CD4-positive, CD25-positive, alpha-beta regulatory T cell (primary cell): ENCODE measurements at places on chromosomes 1 and 21. TPM values are rescaled to one million over a fixed set of nuclear protein-coding genes. Genes with fewer than 3 reads are reported as not detected.

GRCh38 chr21:15446223-15446622 lies 283.6 kb upstream of the USP25 start:
- H3K4me1 ChIP-seq = no peaks in the 10 kb centered on the region
- H3K27me3 ChIP-seq = no peaks in the 10 kb centered on the region
- no peak overlapping the region for H3K27ac ChIP-seq
- H3K4me3 ChIP-seq = no peak overlapping the region
- no peak for DNase-seq

The CELA3A gene
- not detected for total RNA-seq

DNA sequence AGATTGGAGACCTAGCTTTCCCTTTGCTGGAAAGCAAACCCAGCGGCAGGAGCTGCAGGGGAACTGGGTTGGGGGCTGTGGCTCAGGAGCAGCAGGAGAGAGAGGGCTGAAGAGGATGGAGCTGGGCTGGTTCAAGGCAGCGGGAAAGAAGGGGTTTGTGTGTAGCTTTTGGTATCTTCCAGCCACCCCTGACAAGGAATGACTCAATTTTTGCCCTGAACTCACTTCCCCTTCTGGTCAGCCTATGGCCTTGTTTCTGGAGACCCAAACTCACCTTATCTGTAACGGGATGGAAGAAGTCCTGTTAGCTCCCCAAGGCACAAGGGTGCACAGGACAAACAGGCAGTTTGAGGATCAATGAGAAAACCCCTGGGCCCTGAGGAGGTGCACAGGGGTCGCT lies 13.1 kb downstream of the C1orf115 start:
- no peak for DNase-seq
- H3K36me3 ChIP-seq = no peaks in the 10 kb centered on the region
- no peaks in the 10 kb centered on the region for H3K27me3 ChIP-seq
- no peak overlapping the region for H3K27ac ChIP-seq
- no peak overlapping the region for H3K4me3 ChIP-seq

GRCh38 chr1:71653952-71654351 lies 573.1 kb upstream of the ZRANB2 start:
- H3K4me1 ChIP-seq = no peaks in the 10 kb centered on the region
- no peak overlapping the region for H3K27ac ChIP-seq
- DNase-seq = no peak
- H3K4me3 ChIP-seq = no peak overlapping the region
- no peaks in the 10 kb centered on the region for H3K36me3 ChIP-seq
- no peaks in the 10 kb centered on the region for H3K27me3 ChIP-seq

GRCh38 chr21:35658242-35658641 lies 402.1 kb downstream of the SETD4 start:
- no peak overlapping the region for H3K27ac ChIP-seq
- H3K4me3 ChIP-seq = no peak overlapping the region
- H3K4me1 ChIP-seq = no peaks in the 10 kb centered on the region
- peak; percentile 4 for DNase-seq
- no peaks in the 10 kb centered on the region for H3K36me3 ChIP-seq

The GPA33 gene
- 21.0 TPM for total RNA-seq

GRCh38 chr21:33587792-33588484 lies 546 bp downstream of the DONSON start:
- peak overlapping the region; percentile 72 for H3K27ac ChIP-seq
- H3K36me3 ChIP-seq = peaks cover 4% of the 10 kb centered on the region
- DNase-seq = peak; percentile 4
- no peaks in the 10 kb centered on the region for H3K27me3 ChIP-seq
- H3K4me3 ChIP-seq = peak overlapping the region; percentile 78

DNA sequence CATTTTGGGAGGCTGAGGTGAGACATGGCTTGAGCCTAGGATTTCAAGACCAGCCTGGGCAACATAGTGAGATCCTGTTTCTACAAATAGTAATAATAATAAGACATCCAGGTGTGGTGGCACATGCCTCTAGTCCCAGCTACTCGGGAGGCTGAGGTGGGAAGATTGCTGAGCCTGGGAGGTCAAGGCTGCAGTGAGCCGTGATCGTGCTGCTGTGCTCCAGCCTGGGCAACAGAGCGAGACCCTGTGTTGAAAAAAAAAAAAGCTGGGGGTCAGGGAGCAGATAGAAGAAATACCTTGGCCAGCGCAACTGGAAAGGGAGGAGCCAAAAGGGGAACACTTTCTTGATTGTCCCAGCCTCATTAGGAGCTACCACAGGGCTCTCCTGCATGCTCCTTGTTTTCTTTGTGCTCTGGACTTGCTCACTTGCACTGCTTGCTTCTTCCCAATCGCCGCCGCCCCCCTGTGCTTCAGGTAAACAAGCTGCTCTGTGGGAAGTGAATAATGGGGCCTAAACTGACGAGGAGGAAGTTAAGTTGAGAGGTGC lies 31.1 kb downstream of the PBX1 start:
- no peaks in the 10 kb centered on the region for H3K27me3 ChIP-seq
- H3K4me1 ChIP-seq = no peaks in the 10 kb centered on the region
- no peak overlapping the region for H3K27ac ChIP-seq

DNA sequence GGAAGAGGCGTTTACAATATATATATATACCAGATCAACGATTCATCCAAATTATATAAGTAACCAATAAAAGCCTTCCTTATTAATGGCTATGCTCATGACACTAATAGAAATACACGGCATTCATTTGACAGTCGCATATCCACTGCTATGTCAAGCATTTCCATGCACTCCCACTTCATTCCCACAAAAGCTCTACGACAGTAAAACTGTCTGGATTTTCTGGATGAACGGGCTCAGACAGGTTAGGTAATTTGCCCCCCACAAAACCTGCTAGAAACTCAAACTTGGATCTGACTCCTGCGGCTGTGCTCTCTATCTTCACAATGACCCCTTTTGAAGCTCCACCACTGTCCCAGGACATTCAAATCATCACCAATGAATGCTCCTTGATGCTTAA lies 11.4 kb downstream of the DNAJC11 start:
- H3K27me3 ChIP-seq = no peaks in the 10 kb centered on the region
- DNase-seq = no peak
- no peaks in the 10 kb centered on the region for H3K4me1 ChIP-seq
- H3K36me3 ChIP-seq = no peaks in the 10 kb centered on the region

GRCh38 chr1:165143437-165144065 lies 213.0 kb downstream of the LMX1A start:
- no peak overlapping the region for H3K27ac ChIP-seq
- no peaks in the 10 kb centered on the region for H3K4me1 ChIP-seq
- H3K4me3 ChIP-seq = no peak overlapping the region
- DNase-seq = peak; percentile 16

DNA sequence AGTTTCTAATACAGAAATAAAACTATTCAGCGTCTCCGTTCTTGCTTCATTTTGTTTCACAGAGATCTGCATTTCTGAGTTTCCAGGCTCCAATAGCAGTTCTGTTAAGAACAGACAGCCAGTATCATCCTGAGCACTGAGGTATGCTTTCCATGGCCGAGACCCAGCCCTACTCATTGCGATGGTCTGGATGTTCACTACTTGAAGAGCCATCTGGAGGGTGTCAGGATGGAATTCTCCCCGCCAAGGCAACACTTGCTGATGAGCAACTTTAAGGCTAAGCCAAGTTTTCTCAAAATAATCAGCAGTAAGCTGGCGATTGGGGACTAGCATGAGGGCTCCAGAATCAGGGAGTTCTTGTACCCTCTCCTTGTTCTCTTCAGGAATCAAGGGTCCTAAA lies 7.7 kb upstream of the BCL2L15 start:
- H3K27ac ChIP-seq = no peak overlapping the region
- no peak for DNase-seq
- no peaks in the 10 kb centered on the region for H3K4me1 ChIP-seq
- H3K27me3 ChIP-seq = no peaks in the 10 kb centered on the region
- no peak overlapping the region for H3K4me3 ChIP-seq

The IL24 gene
- not detected for total RNA-seq

DNA sequence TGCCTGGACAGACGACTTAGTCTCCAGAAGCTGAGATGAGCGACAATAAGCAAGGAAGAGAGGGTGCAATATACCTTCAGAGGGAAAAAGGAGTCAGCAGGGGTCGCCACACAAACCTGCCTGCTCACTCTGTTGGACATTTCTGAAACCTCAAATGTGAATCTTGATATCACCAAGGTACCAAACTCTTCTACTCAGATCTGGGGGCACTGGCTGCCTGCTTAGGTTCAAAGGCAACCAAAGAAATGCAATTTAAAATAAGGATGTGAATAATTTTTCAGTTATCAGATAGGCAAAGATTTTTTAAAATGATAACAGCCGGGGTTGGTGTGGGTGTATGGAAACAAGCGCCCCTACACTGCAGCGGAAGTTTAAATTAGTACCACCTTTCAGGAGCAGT lies 164.2 kb downstream of the HIVEP3 start:
- H3K4me3 ChIP-seq = no peak overlapping the region
- DNase-seq = no peak
- no peaks in the 10 kb centered on the region for H3K36me3 ChIP-seq
- no peak overlapping the region for H3K27ac ChIP-seq

- peaks cover 56% of the 10 kb centered on the region for H3K4me1 ChIP-seq
- DNase-seq = no peak
- H3K4me3 ChIP-seq = peak overlapping the region; percentile 19
- no peaks in the 10 kb centered on the region for H3K27me3 ChIP-seq
Observed at GRCh38 chr1:244447552-244447951, 4.2 kb downstream of the ADSS2 start.

GRCh38 chr1:16088996-16089395 lies 15.5 kb upstream of the FAM131C start:
- no peaks in the 10 kb centered on the region for H3K36me3 ChIP-seq
- DNase-seq = no peak
- H3K27ac ChIP-seq = no peak overlapping the region

- H3K27me3 ChIP-seq = peaks cover 17% of the 10 kb centered on the region
- H3K27ac ChIP-seq = no peak overlapping the region
- H3K36me3 ChIP-seq = no peaks in the 10 kb centered on the region
- no peak overlapping the region for H3K4me3 ChIP-seq
Observed at GRCh38 chr1:164557270-164557669, 1.7 kb upstream of the PBX1 start.

GRCh38 chr1:183106166-183106565 lies 79.9 kb upstream of the LAMC2 start:
- H3K27me3 ChIP-seq = no peaks in the 10 kb centered on the region
- no peak overlapping the region for H3K27ac ChIP-seq
- no peak overlapping the region for H3K4me3 ChIP-seq
- no peaks in the 10 kb centered on the region for H3K4me1 ChIP-seq
- DNase-seq = no peak

DNA sequence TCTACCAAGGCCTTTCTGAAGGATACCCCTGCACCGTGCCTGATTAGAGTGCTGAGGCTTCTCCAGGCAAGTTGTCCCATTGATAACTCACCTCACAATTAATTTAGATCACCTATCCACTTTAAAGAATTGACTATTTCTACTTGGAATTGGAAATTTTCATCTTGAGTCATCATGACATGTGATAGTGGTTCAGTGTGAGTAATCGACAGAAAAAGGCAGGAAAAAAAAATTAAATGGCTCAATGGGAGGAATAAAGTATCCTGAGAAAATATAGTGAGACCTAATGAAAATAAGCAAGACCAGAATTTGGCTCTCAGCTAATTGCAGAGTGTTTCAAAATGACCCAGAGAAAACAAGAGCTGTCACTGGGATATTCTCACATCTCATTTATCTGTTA lies 222.4 kb upstream of the C8B start:
- H3K4me3 ChIP-seq = no peak overlapping the region
- no peaks in the 10 kb centered on the region for H3K4me1 ChIP-seq
- DNase-seq = no peak
- no peaks in the 10 kb centered on the region for H3K36me3 ChIP-seq
- no peaks in the 10 kb centered on the region for H3K27me3 ChIP-seq

DNA sequence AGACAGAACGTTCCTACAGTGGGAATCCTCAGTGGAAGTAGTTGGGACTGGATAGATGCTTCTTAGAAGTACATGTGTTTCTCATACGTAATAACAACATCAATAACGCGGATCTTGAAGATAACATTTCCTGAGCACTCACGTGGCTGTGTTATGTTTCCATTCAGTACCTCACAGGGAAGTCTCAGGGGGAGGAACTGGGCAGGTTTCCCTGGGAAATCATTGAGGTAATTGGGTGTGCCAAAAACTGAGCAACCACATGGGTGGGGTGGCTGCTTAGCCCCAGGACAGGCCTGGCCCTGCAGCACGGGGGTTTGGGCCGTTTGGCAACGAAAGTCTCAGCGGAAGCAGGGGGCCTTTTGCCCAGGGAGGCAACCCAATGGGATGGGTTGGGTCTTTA lies 133.8 kb downstream of the ZSCAN20 start:
- H3K27me3 ChIP-seq = no peaks in the 10 kb centered on the region
- no peak overlapping the region for H3K4me3 ChIP-seq
- H3K4me1 ChIP-seq = no peaks in the 10 kb centered on the region
- no peak for DNase-seq
- no peak overlapping the region for H3K27ac ChIP-seq
- no peaks in the 10 kb centered on the region for H3K36me3 ChIP-seq

- no peak overlapping the region for H3K4me3 ChIP-seq
- H3K4me1 ChIP-seq = no peaks in the 10 kb centered on the region
- DNase-seq = no peak
- no peak overlapping the region for H3K27ac ChIP-seq
- H3K27me3 ChIP-seq = no peaks in the 10 kb centered on the region
Observed at GRCh38 chr21:23111070-23111600, 2112.9 kb downstream of the NCAM2 start.

GRCh38 chr1:179976970-179977651 lies 22.5 kb downstream of the CEP350 start:
- H3K36me3 ChIP-seq = no peaks in the 10 kb centered on the region
- no peak overlapping the region for H3K4me3 ChIP-seq
- H3K4me1 ChIP-seq = peaks cover 4% of the 10 kb centered on the region
- no peaks in the 10 kb centered on the region for H3K27me3 ChIP-seq
- no peak for DNase-seq
- H3K27ac ChIP-seq = no peak overlapping the region

GRCh38 chr1:160009801-160010200 lies 22.0 kb downstream of the PIGM start:
- H3K27ac ChIP-seq = no peak overlapping the region
- no peak for DNase-seq
- no peak overlapping the region for H3K4me3 ChIP-seq

DNA sequence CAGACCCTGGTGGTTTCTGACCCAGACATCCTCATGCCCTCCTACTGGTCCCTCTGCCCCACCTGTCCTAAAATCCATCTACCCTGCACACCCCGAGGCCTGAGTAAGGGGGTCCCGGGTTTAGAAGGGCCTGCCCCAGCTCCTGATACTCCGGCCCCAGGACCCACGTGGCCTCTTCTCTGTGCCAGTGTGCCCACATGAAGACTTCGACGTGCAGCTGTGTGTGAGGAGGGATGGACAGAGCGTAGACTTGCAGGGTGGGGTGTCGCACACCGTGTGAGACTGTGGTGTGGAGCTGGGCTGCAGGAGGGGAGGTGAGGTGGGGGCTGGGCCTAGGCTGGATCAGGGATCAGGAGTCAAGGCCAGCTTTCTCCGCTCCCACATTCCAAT lies 461.1 kb downstream of the PTPRU start:
- H3K4me1 ChIP-seq = no peaks in the 10 kb centered on the region
- no peak overlapping the region for H3K27ac ChIP-seq
- no peak for DNase-seq
- no peaks in the 10 kb centered on the region for H3K36me3 ChIP-seq

The LRRIQ3 gene
- total RNA-seq = 0.44 TPM

DNA sequence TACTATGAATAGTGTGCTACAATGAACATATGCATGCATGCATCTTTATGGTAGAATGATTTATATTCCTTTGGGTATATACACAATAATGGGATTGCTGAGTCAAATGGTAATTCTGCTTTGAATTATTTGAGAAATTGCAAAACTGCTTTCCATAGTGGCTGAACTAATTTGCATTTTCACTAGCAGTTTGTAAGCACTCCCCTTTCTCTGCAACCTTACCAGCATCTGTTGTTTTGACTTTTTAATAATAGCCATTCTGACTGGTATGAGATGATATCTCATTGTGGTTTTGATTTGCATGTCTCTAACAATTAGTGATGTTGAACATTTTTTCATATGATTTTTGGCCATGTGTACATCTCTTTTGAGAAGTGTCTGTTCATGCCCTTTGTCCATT lies 24.0 kb upstream of the DIRAS3 start:
- DNase-seq = no peak
- no peaks in the 10 kb centered on the region for H3K4me1 ChIP-seq
- no peaks in the 10 kb centered on the region for H3K36me3 ChIP-seq
- no peak overlapping the region for H3K27ac ChIP-seq
